ENCODE measurements at places on chromosomes 1 and 21. TPM values are rescaled to one million over a fixed set of nuclear protein-coding genes. Genes with fewer than 3 reads are reported as not detected.
A peak's percentile ranks its signal among the peaks of the same experiment; 100 is the strongest.

Gene EFCAB7
- 3.5 TPM for polyA plus RNA-seq

Gene FTCD
- 4.5 TPM for polyA plus RNA-seq

Gene THEM5
- not detected for polyA plus RNA-seq

Gene LCE6A
- polyA plus RNA-seq, result not detected

DNA sequence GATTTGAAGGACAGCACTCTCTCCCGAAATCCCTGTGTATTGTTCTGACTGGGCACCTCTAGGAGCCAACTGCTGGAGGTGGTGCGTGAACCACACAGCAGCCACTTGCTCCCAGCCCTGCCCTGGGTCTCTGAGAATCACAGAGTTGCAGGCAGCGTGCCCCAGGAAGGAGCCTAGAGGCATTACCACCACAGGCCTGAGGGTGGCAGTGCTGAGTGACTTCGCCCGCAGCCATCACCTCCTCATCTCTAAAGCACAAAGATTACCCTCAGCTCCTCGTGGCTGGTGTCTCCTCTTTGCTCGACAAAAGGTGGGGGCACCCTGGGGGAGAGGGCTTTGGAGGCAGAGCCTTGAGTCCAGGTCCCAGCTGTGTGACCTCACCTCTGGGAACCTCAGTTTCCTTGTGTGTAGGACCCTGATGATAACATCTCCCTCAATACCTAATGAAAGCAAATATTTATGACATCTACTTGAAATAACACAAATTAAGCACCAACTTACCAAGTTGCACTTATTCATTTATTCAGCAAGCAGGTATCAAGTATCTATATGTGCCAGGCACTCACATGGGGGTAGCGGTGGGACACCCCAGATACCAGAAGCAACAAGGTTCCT, 86.3 kb downstream of the VWA5B1 start:
- DNase-seq, result no peak

GRCh38 chr21:43974791-43975468, 37.2 kb upstream of the TRAPPC10 start:
- no peak for DNase-seq

GRCh38 chr1:37478890-37479254, 4.5 kb downstream of the ZC3H12A start:
- DNase-seq, result no peak

GRCh38 chr1:3004285-3005205, 16.7 kb upstream of the ACTRT2 start:
- no peak for DNase-seq

- peak; percentile 81 for DNase-seq
Observed at GRCh38 chr1:205913451-205914154, 29.7 kb downstream of the SLC26A9 start.

- DNase-seq, result no peak
Observed at GRCh38 chr1:6803357-6803756, 18.1 kb downstream of the CAMTA1 start.

DNA sequence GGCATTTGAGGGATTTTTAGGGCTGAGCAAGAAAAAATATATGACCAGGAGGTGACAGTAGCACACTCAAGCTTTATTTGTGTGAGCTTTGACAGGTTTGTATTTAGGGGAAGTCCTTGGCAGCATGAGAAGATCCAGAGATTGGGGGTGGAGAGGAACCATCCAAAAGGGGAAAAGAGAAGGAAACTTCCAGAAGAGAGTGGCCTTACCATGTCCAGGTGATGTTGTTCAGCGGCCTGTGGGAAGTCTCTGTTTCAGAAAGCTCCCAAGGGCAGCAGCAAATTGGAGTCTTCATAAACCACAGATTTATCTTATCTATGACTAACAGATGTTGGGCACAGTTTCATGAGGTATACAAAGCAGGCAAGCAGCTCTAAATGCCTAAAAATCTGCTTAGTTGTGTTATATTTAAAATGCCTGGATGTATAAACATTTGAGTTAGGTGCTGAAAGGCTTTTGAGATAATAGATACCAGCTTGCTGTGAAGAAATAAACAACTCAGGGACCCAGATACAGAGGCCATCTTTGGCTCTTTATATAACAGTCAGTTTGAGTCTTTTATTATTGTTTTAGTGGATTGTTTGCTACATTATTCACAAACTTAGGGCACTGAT, 21.2 kb upstream of the ADAR start:
- DNase-seq, result no peak

DNA sequence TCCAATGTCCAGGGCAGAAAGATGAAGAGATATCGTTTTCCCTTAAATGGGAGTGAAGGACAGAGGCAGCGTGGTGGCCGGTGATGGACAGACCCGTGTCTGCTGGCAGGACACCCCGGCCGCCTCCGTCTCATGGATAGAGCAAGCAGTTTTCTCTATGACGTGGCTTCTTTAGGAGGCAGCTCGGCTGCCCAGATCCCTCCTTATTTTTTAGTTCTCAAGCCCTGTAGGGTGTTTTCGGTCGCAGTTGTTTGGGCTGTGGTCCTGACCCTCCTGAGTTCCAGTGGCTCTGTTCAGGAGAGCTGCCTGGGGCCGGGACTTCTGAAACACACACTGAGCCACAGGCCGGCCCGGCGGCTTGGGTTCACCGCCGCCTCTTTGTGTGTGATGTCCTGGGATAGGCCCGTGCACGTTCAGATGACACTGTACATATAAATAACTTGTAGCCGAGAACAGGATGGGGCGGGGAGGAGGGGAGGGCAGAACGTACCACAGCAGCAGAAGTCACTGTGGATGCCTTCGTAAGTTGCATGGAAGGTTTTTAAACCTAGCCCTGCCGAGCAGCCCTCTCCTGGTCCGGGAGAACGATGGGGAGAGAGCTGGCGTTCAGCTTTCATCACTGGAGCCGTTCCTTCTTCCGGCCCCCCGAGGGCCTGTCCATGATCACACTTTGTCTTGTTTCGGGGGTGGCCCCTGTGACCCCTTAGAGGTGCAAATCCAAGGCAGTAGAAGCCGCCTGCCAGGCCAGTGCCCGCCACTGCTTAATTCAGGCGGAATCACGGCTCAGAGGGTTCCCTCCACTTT, 65.2 kb downstream of the SIK1 start:
- DNase-seq, result no peak

- DNase-seq, result no peak
Observed at GRCh38 chr1:115184260-115184950, 95.1 kb upstream of the TSPAN2 start.

DNA sequence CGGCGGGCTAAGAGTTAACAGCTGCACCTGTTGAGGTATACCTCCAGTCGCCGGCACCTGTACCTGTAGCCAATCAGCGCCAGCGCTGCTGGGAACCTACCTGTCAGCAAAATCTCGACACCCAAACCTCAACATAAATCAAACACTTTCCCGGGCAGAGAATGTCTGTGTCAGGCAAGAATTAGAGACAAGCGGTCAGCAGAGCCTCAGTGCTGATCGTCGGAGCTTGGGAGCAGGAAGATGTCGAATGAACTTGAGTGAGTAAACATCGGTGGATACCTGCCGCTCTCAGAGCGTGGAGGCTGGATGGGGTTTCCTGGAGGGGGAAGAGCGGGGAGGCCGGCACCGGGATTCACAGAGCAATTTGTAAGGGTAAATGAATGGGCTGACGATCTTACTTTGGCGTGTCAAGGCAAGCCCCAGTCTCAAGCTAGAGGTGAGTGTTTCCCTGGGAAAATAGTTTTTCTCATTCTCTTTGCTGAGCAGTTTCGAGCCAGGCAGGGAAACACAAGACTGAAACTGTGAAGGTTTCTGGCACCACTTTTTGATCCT, at the start of gene GRHL3:
Gene GRHL3, plus strand, starts transcription at position 46 of the 552 bp plus-strand sequence. Its CDS starts 195 bp downstream, at position 241.
- no peak for DNase-seq

GRCh38 chr1:200558866-200559459, 61.6 kb downstream of the KIF14 start:
- peak; percentile 74 for DNase-seq

DNA sequence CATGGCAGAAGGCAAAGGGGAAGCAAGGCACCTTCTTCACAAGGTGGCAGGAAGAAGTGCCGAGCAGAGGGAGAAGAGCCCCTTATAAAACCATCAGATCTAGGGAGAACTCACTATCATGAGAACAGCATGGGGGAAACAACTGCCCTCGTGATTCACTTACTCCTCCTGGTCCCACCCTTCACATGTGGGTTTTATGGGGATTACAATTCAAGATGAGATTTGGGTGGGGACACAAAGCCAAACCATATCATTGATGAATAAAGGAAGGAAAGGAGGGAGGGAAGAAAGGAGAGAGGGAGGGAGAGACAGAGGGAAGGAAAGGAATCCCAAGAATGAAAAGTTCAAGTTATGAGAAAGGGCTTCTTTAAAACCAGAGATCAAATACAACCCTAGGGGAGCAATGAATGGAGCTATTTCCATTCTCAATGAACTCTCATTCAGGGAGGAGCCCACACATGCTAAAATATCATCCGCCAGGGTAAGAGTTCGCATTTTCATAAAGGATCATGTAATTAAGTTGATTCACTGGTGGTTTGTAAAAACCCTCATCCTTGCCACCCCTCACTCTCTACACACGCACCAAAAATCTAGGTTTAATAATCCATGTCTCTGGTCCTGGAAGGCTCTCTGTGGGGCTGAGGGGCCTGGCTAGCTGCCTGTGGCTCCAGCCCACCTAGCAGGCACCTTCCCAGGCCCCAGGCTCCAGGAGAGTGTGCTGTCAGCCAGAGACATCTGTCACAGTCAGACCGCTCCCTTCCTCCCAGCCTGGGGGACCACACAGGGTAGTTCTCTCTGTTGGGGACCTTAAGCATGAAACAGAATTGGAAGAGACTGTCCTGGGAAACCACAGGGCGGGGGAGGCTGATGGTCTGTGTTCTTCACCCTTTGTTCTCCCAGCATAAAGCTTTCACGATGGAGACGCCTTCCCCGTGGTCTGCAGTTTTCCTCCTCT, 94.0 kb downstream of the CCDC185 start:
- no peak for DNase-seq

DNA sequence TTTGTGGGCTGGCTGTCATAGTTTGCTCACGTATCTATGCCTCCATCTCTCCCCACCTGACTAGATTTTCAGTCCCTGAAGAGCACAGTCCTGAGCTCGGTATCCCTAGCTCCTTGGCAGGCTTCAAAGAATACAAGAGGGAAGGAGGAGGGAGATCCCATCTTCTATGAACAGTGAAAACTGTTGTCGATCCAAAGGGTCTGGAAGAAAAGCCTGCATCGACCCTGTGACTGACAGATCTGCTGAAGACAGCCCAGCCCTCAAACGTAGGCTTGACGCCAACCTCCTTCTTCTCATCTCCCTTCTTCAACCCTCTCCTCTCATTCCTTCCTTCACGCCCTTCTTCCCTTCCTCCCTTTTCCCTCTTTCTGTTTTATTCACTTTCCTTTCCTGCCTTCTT, 13.3 kb upstream of the ADORA1 start:
- DNase-seq, result no peak

DNA sequence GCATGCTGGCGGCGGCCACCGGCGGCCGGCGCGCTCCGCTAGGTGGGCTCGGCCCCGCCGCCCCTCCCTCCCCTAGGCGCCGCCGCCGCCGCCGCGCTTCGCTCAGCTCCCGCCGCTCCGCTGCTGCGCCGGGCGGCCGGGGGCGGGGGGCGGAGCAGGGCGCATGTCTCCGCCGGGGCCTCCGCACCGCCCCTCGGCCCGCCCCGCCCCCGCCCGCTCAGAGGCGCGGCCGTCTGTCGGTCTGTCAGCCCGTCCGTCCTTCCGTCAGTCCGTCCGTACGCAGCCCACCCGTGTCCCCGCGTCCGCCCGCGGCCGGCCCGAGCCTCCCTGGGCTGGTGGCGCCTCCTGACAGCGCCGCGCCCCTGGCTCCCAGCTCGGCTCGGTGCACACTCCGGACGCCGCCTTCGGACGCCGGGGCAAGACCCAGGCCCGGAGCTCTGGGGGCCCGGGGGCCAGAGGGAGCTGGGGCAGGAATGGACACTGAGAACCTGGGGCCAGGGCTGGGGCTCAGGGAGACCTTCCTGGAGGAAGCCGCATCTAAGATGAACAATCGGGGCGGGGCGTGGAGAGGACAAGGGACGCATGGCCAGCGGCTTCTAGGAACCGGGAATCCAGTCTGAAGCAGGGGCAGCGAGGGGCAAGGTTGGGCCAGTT, at the start of gene GPR153:
Gene GPR153, minus strand, starts transcription at position 138 of the 654 bp plus-strand sequence. CDS start 6,193 bp downstream, outside the sequence.
- peak; percentile 63 for DNase-seq

GRCh38 chr1:1665815-1666251, 7.0 kb upstream of the CDK11B start:
- peak; percentile 18 for DNase-seq

GRCh38 chr1:110184446-110184845, 25.7 kb upstream of the KCNC4 start:
- DNase-seq, result no peak

GRCh38 chr1:43881415-43881814, 52.2 kb upstream of the ARTN start:
- DNase-seq, result no peak

DNA sequence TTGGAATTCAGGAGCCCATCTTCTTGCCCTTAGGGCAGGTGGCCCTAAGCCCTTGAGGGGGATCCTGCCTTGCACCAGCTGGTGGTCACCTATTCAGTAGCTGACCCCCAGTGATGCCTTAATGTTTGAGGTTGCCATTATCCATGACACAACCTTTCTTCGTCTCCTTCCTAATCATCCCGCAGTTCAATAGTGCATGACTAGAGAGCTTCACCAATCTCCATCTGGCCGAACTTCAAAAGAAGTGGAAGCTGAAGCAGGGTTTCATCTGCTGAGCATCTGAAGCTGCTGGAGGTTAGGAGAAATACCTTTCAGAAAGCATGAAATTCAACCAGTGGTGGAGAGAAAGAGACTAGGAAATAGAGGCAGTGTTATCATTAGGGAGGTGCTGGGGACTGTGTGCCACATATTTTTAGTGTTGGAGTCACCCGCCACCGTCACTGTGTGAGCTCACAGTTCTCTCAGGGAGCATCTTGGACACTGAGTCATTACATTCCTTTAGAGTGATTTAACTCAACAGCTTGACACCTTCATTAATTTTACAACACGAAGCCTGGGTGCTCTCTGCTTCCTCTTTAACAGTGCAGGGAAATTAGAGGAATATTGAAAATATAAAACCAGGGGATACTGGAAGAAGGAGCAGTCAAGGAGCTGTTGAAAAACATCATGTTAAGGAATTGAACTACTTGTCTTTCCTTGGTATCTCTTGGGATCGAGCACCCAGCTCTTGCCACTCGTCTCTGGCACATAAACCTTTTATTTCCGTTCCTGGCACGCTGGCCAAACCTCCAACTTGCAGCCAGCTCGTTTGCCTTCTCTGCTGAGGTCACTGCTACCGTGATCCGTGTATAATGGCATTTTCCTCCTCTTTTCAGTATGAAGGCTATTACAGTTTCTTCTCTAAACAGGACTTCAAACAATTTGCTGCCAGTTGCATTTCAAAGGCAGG, 53.6 kb downstream of the PEX14 start:
- DNase-seq, result no peak
